Activated naive CD4-positive, alpha-beta T cell treated with anti-CD3 and anti-CD28 coated beads, Interleukin-2, amount 50 U/mL, for 72 hours (primary cell): ENCODE measurements at places on chromosomes 3 and 15.
A peak's percentile ranks its signal among the peaks of the same experiment; 100 is the strongest.

DNA sequence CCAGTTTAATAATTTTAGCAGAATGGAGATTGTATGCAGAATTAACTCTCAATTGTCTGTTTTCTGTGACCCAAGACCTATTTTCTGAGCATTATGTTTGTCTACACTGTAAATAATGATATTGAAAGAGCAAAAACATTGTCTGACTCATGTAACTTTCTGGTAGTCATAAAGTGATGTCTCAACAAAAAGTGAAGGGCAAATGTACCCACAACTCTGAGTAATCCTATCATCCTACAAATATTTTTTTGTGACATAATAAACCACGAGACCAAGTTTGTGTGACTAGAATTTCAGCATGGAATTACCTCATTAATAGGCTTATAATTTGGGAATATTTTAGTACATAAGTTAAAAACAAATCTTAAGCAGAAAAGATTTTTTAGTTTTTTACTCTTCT, 15.4 kb upstream of the ABHD10 start:
- no peak for DNase-seq

- no peak for DNase-seq
These were observed 229.8 kb downstream of the NFKBIZ start for GRCh38 chr3:102078854-102079808.

- DNase-seq, result no peak
These were observed 9.4 kb downstream of the CEMIP start for GRCh38 chr15:80788536-80788935.

DNA sequence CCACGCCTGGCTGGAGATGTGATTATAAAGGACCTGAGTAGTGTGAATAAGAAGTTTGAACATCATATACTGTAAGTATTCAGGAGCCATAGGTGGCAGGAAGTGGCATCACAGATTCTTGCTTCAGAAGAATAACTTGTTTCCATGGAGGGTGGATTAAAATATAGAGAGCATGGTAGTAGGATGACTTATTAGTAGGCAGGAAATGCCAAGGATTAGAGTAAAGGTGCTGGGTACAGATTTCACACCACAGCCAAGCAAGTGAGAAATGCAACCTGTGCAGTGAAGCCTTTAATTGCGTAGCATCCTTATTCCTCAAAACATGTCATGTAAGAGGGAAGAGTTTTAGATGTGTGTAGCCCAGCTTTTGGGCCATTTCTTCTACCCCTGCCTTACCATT, 30.8 kb downstream of the IFT122 start:
- DNase-seq, result no peak

GRCh38 chr3:124492824-124493223, 237.4 kb upstream of the UMPS start:
- peak; percentile 14 for DNase-seq

DNA sequence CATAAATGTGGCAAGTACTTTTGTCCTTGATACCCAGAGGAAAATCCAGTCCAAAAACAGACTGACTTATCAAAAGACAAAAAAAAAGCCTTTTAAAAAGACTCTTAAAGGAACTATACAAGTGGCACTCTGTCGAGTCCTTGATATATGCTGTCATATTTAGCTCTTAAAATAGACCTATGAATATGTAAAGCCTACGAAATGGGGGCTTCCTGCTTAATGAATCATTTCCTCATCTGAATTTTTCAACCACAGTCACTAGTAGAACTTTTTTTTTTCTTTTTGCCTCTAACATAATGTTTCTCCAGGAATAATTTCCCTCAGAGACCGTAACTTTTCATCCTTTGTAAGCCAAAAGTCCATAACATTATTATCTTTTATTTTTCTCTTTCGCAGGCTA, 95.8 kb downstream of the P3H2 start:
- DNase-seq, result no peak

GRCh38 chr3:167450195-167450594, 23.6 kb downstream of the SERPINI2 start:
- no peak for DNase-seq

DNA sequence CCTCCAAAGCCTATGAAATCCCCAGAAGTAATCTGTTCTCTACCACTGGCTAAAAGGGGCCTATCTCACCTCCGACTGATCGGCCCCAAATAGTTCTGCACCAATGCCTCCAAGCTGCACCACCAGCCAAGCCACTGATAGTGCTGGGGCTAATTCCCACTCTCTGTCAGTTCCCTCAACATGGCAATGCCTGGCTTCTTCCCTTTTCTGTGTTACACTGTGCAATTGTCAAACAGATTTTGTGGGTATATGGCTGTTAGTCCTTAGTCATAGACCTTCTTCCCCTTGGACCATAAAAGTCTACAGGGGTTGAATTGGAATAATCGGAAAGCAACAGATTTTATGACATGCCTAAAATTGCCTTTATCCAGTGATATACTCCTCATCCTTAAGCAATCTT, 9.3 kb upstream of the UBE2E2 start:
- DNase-seq, result no peak

GRCh38 chr3:9224490-9224889, 25.0 kb downstream of the SRGAP3 start:
- no peak for DNase-seq

- no peak for DNase-seq
These were observed 8.7 kb upstream of the PLA2G4F start for GRCh38 chr15:42165106-42165505.

GRCh38 chr15:91882858-91883586, 29.5 kb downstream of the SLCO3A1 start:
- no peak for DNase-seq

DNA sequence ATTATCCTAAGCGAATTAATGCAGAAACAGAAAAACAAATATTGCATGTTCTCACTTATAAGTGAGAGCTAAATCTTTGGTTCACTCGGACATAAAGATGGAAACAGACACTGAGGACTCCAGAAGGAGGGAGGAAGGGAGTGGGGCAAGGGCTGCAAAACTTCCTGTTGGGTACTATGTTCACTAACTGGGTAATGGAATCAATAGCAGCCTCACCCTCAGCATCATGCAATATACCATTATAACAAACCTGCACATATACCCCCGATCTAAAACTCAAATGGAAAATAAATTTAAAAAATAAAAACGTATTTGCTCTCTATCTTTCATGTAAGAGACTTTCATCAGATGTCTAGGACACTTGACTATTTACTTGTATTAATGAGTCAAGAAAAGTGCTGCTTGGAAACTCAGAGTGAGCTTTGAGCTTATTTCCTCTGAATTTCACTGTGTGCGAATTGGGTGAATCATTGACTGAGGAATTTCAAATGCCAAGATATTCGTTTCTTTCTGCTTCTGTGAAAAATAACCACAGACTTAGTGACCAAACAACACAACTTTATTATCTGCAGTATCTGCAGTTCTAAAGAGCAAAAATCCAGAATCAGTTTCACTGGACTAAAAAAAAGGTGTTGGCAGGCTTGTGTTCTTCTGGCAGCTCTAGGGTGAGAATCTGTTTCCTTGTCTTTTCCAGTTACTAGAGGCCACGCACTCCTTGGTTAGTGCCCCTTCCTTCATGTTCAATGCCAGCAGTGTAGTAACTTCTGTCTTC, 18.4 kb downstream of the TM4SF18 start:
- no peak for DNase-seq

- peak; percentile 5 for DNase-seq
These were observed 123.4 kb upstream of the MB21D2 start for GRCh38 chr3:193040836-193041672.

GRCh38 chr3:112357930-112358780, 25.2 kb downstream of the CD200 start:
- peak; percentile 34 for DNase-seq

DNA sequence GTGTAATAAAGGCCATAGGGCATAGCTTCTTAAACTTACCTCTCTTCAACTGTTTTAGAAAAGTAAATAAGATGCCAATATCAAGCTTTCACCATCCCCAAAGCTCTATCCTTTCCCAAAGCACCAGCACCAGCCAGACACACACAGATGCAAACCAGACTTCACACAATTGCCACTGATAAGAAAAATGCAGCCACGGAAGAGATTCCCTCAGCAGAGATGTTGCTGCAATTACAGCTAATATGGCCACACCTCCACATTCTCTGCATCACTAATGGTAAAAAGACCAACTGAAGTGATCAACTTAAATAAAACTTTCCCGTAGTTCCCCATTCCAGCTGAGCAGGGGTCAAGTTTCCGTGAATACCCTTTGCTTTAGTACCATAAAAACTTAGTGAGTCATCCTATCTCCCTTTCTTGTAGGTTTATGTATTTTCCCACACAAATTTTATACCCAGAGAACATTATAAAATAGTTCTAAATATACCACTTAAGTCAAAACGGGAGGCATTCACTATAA, 64.4 kb downstream of the SLC9A9 start:
- no peak for DNase-seq

- DNase-seq, result no peak
These were observed 20.2 kb downstream of the LSAMP start for GRCh38 chr3:116425126-116425525.

DNA sequence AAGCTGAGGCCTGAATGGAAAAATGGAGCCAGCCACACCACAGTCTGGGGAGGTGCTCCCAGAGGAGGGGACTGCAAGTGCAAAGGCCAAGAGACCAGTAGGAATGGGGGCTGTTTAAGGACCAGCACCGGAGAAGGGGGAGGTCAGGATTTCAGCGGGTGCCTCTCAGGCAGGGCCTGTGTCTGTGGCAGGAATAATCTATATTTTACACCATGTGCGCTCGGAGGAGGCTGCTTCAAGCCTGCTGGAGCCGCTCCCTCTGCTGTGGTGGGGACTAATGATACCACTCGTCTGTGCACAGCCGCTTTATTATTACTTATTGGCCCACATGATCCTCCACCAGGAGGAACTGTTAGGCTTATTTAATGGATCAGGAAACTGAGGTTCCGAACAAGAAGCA, 45.3 kb downstream of the TPRA1 start:
- DNase-seq, result no peak

GRCh38 chr15:60324706-60325438, 72.9 kb downstream of the ANXA2 start:
- DNase-seq, result no peak

GRCh38 chr3:116067326-116067725, 378.0 kb downstream of the LSAMP start:
- DNase-seq, result no peak

DNA sequence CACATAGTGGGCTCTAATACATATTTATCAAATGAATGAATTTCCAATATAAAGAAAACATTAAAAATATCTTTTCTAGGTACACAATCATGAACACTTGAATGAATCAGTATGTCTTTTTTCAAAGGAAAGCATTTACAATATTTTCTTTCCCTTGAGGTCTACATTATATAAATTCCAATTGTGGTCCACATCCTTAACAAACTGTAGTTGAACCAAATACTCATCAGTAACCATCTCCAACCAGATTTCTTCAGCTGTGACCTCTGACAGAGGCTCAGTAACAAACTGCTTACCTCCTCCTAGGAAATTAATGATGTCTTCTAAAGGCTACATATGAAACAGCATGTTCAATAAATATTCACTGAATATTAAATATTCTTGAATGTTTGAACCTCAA, 58.8 kb downstream of the CFAP20DC start:
- no peak for DNase-seq
